ENCODE measurements at places on chromosomes 13 and 19.

- DNase-seq, result no peak
Measured at GRCh38 chr13:20431080-20431479, 94.6 kb downstream of the CRYL1 start.

- no peak for DNase-seq
Measured at GRCh38 chr13:113599391-113599790, 14.8 kb downstream of the TFDP1 start.

DNA sequence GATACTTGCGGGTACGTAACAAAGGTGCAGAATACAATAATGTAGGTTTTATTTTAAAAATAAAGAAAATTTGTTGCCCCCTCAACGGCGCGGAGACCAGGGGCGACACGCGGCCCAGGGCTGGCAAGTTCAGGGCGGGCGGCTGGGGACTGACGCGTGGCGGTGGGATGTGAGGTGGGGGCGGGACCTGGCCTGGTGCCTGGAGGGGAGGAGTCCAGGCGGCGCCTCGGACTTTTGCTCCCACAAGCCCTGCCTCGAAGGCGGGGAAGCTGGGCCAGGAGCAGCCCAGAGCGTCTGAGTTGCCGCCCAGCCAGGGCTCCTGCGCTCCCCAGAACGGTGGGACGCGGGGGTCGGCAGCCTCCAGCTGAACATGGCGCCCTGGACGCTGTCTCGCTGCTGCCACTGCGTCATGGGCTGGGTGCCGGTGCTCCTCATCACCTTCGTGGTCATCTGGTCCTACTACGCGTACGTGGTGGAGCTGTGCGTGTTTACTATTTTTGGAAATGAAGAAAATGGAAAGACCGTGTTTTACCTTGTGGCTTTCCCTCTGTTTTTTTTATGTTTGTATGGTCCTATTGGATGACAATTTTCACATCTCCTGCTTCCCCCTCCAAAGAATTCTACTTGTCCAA, 1122.8 kb upstream of the ATXN8OS start:
- DNase-seq, result no peak

DNA sequence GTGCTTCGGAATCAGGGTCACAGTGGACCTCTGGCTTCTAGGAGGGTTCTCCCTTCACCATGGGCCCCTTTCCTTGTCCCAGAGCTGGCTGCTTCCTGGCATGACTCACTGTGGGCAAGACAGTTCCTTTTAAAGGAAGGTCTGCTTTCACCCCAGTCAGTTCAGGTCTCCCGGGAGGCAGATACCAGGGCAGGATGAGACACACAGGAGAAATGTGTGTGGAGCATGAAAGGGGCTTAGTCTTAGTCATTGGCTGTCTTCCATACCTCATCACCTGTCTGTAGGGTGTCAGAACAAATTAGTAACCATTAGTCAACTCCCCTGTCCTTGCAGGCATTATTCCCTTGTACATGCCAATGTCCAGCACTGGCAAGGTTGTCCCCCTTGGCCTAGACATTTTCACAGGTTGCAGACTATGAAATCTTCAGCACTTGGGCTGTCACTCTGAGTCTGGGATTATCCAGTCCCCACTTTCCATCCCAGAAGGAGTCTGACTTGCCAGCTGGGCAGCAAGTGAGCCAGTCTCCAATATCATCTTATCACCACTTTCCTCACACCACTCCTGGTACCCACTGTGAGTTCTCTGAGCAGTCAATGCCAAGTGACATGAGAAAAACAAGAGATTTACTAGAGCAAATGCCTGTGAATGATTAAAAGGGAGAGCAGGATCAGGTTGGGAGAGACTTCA, 76.8 kb upstream of the MEDAG start:
- no peak for DNase-seq
